ENCODE measurements at places on chromosomes 12 and 14.

DNA sequence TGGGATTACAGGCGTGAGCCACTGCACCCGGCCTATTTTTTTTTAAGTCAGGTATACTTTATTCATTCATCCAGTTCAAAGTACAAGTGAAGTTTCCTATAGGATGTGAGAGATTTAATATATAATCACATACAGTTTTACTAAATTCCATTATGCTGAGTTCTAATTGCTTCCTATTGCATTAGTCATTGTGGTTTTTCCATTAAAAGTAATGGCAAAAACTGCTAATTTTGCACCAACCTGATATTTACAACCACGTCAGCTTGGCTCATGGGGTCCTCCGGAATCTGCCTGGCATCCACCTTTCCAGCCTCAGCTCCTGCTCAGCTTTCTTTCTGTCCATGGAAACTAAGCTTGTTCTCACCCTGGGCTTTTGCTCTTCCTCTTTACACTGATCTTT, 67.0 kb upstream of the CSRP2 start:
- H3K27me3 ChIP-seq, result no peaks in the 10 kb centered on the region
- no peaks in the 10 kb centered on the region for H3K4me1 ChIP-seq
- DNase-seq, result no peak
- H3K36me3 ChIP-seq, result no peaks in the 10 kb centered on the region

GRCh38 chr12:5451251-5451650, 19.3 kb downstream of the NTF3 start:
- no peak for DNase-seq
- H3K4me3 ChIP-seq, result no peak overlapping the region
- H3K36me3 ChIP-seq, result no peaks in the 10 kb centered on the region
- no peaks in the 10 kb centered on the region for H3K27me3 ChIP-seq
- H3K27ac ChIP-seq, result no peak overlapping the region

GRCh38 chr12:114215746-114216145, 190.2 kb downstream of the TBX5 start:
- H3K27me3 ChIP-seq, result no peaks in the 10 kb centered on the region
- no peaks in the 10 kb centered on the region for H3K4me1 ChIP-seq
- H3K27ac ChIP-seq, result no peak overlapping the region
- DNase-seq, result no peak
- no peak overlapping the region for H3K4me3 ChIP-seq

DNA sequence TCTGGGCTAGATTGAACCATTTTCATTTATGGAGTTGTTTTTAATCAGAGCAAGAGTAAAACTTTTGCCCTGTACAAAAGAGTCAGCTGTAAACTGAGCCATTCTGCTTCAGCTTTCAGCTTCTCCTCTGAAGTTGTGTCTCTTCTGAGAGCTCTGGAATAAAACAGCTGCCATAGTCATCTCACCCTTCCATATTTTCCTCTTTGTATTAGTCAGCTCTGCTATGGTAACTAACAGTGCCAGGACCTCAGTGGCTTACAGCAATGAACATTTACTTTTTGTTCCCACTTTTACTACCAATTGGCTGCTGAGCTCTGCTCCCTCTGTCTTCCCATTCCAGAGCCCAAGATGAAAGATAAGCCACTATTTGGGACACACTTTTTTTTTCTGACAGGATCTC, 178.5 kb downstream of the DAD1 start:
- DNase-seq, result no peak
- H3K36me3 ChIP-seq, result no peaks in the 10 kb centered on the region
- H3K4me3 ChIP-seq, result no peak overlapping the region
- H3K27ac ChIP-seq, result peak overlapping the region; percentile 42
- H3K4me1 ChIP-seq, result no peaks in the 10 kb centered on the region

DNA sequence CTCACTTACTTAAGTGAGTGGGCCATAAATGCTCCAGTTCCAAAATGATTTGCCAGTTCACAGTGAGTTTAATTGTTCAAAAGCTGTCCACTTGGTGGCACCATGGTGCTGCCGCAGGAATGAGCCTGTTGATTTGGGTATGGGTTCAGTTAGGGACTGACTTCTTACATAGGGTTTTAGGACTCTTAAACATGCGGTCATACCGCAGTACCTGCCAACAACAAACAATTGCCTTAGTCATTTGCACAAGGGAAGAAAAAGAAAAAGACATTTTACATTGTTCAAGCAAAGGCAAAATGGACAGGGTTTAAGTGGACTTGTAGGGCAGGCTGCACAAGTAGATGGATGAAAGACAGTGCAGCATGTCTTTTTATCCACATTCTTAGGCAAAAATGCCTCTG, 80.0 kb upstream of the DBX2 start:
- H3K27me3 ChIP-seq, result no peaks in the 10 kb centered on the region
- H3K4me1 ChIP-seq, result no peaks in the 10 kb centered on the region
- H3K27ac ChIP-seq, result no peak overlapping the region
- no peaks in the 10 kb centered on the region for H3K36me3 ChIP-seq

DNA sequence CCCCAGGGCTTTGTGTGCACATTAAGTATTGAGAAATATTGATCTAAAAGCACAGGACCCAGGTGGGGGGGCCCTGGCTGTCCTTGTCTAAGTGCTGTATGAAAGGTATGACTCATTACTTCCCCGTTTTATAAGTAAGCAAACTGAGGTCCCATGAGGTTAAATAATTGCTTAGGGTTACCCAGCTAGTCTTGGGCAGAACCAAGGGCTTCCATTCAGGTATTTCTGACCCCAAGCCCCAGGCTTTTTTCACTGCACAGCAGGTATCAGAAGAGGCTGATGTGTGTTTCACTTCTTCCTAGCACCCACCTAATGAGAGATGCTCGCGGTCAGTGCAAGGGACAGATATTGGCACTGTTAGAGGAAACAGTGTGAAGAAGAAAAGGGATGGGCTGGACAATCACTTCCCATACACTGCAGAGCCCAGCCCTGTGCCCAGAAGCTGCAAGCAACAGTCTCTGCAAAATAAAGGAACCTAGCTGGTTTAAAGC, 4.7 kb upstream of the TC2N start:
- H3K4me1 ChIP-seq, result no peaks in the 10 kb centered on the region
- H3K27ac ChIP-seq, result peak overlapping the region; percentile 2
- DNase-seq, result no peak

- H3K4me3 ChIP-seq, result no peak overlapping the region
- H3K36me3 ChIP-seq, result no peaks in the 10 kb centered on the region
- H3K27ac ChIP-seq, result no peak overlapping the region
- H3K27me3 ChIP-seq, result no peaks in the 10 kb centered on the region
- H3K4me1 ChIP-seq, result no peaks in the 10 kb centered on the region
- no peak for DNase-seq
Measured at GRCh38 chr12:78928200-78929074, 63.9 kb downstream of the SYT1 start.

DNA sequence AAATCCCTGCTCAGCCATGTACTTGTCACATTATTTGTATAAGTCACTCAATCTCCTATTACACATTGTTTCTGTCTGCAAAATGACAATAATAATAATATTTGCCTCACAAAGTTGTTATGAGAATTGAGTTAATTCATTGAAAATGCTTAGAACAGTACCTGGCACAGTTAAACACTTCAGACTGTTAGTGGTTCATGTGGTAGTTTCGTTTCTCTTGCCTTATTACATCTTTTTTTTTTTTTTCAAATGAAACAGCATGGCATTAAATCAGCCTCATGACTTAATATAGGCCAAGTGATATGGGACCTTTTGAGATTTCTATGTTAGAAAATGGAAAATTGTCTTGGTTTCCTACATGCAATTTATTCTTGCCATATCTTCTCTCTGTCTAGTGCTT, 71.0 kb upstream of the CRY1 start:
- DNase-seq, result no peak
- H3K4me3 ChIP-seq, result no peak overlapping the region
- H3K27me3 ChIP-seq, result no peaks in the 10 kb centered on the region
- H3K4me1 ChIP-seq, result no peaks in the 10 kb centered on the region
- H3K27ac ChIP-seq, result no peak overlapping the region

DNA sequence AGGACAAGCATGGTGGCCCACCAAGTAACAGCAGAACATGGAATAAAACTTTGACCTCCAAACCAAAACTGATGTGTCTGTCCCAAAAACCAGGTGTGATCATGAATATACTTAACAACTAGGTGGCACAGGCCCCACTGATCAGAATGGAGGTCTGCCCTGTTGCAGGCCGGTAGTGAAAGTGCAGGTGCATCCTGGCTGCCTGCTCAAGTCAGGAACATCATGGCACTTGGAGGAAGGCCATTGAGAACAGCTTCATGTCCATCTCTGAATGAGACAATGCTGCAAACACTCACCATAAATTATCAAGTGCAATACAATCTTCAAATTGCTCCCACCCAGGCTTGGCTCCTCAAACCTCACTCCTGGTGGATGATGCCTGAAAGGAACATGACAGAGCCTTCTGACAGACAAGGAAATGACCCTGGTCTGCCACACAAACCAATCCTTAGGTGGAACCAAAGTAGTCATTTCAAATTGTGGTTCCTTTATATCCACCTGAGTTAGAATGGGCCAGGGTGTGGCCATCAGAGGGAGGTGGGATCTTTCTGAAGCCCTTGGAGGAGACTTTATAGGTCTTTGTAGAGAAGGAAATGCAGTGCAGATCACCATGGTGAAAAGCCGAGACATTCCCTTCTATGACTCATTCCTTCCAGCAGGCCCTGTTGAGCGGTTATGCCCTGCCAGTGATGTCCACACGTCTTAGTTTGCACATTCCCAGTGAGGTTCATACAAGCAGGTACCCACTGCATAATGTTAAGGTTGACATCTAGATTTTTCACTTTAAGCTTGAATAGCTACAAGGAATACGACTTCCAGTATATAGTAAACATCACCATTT, 36.0 kb downstream of the EGLN3 start:
- no peaks in the 10 kb centered on the region for H3K4me1 ChIP-seq
- no peaks in the 10 kb centered on the region for H3K36me3 ChIP-seq
- no peak overlapping the region for H3K4me3 ChIP-seq
- no peak overlapping the region for H3K27ac ChIP-seq

DNA sequence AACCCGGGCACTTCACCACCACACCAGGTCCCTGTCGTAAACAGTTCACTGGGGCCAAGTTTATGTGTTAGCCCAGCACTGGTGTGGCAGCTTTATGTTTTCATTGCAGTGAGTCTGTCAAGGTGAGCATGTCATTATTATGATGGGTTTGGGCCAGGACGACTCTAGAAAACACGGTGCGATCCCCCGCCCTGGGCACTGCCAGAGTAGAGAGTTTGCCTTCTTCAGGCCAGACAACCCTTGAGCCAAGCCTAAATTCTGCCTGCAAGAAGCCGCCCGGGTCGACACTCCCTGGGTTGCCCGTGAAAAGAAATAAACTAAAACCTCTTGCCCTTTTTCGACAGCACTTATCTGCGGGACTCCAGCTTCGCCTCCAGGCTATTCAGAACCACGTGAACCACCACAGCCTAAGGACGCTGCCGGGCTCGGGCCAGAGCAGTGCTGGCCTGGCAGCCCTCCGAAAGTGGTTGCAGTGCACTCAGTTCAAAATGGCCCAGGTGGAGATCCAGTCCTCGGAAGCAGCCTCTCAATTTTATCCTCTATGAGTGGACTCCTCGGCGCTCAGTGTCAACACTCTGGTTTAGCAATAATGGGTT, 81.8 kb downstream of the PRIMA1 start:
- no peaks in the 10 kb centered on the region for H3K36me3 ChIP-seq
- H3K4me1 ChIP-seq, result no peaks in the 10 kb centered on the region
- no peak overlapping the region for H3K4me3 ChIP-seq

DNA sequence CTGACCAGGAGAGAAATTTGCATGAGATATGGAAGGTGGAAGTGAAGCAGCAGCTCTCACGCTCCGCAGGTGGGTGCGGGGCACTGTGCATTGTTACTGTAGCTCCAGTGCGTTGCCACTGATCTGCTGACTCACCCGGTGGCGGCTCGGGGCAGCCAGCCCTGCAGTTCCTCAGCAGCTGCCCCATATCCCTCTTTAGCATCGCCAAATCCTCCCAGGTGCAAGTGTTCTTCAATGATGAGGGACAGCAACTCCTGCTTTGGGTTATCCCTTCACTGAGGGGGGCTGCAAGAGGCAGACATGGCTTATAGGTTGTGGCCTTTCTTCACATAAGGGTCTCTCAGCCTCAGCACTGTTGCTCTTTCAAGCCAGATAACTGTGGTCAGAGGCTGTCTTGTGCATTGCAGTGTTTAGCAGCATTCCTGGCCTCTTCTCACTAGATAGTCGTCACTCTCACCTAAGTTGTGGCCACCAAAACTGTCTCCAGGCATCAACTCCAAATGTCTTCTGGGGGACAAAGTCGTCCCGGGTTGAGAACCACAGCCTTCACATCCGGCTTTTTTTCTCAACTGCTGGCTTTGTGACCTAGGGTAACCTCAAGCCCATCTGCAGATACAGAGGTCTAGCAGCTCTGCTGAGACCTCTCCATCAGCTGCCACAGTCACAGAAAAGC, 180.8 kb downstream of the EFCAB11 start:
- DNase-seq, result no peak
- no peaks in the 10 kb centered on the region for H3K4me1 ChIP-seq
- H3K36me3 ChIP-seq, result no peaks in the 10 kb centered on the region
- H3K27ac ChIP-seq, result no peak overlapping the region
- no peak overlapping the region for H3K4me3 ChIP-seq
